Glutamatergic neuron (in vitro differentiated cells): ENCODE measurements at places on chromosomes 16 and 17. TPM values are rescaled to one million over a fixed set of nuclear protein-coding genes. Genes with fewer than 3 reads are reported as not detected.

DNA sequence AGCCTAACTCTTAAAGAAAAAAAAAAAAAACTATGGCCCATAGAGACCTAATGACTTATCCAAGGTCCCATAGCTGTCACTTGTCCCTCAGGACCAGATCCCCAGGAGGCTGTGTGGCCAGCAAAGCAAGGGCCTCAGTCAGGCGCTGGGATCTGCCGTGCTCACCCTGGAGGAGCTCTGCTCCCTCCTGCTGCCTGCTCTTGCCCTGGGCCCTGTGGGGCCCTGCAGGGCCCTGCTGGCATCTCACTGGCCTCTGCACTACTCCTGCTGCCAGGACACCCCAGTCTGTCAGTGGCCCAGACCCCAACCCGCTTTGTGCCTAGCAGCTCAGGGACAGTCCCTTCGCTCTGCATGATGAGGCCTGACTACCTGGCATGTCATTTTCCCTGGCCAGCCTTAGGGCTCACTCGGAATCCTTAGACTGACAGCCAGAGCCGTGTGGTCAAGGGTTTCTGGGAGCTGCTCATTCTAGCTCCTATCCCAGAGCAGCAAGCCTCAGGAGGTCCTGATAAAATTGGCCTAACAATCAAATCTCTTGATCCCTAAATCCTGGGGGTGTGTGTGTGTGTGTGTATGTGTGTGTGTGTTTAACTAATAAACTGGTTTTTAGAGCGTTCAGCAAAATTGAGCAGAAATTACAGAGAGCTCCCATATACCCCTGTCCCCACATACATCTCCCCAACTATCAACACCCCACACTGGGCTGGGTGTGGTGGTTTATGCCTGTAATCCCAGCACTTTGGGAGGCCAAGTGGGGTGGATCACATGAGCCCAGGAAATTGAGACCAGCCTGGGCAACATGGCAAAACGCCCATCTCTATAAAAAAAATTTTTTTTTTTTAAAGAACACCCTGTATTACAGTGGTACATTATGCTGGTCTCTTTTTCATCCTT, 21.7 kb downstream of the KATNIP start:
- no peak for DNase-seq

DNA sequence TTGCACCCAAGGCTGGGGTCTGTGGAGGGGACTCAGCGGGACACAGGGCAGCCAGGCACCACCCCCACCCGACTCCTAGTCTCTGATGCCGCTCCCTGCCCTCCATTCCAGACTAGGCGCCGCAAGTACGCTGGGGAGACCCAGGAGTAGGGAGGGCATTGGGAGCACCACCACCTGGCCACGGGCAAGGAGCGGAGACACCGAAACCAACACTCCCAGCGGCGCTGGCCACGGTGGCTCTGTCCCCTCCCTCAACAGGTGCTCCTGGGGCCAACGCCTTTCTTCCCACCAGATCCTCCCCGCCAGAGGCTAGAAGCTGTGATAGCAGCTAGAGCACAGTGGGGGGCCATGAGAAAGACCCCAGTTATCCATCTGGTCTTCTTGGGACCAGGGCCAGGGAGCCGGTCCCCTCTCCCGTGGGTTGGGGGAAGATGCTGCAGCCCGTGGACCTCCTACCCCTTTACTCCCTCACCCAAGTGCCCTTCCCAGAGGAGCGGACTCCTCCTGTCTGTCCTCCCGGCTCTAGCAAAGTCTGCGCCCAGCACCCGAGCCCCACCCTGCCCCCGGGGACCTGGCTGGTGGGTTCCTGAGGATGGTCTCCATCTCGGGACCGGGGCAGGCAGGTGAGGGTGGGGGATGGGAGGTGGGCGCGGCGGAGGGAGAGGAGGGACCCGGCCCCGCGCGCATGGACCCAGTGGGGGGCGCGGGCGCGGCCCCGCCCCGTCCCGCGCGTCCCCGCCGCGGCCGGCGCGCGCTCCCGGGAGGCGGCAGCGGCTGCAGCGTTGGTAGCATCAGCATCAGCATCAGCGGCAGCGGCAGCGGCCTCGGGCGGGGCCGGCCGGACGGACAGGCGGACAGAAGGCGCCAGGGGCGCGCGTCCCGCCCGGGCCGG, at the start of gene SYNGR3:
TSS of gene SYNGR3 (plus strand) at position 762 of the 892 bp plus-strand sequence. CDS start 133 bp downstream, outside the sequence.
- DNase-seq = no peak

DNA sequence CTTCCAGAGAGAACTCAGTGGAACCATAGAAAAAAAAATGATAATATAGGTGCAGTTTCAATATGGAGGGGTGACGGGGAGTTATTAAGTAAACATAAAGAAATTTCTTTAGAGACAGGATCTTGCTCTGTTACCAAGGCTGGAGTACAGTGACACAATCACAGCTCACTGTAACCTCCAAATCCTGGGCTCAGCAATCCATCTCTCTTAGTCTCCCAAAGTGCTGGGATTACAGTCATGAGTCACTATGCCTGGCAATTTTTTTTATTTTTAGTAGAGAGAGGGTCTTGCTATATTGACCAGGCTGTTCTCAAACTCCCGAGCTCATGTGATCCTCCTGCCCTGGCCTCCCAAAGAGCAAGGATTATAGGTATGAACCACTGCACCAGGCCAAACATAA, 48.8 kb downstream of the NLRC5 start:
- no peak for DNase-seq

DNA sequence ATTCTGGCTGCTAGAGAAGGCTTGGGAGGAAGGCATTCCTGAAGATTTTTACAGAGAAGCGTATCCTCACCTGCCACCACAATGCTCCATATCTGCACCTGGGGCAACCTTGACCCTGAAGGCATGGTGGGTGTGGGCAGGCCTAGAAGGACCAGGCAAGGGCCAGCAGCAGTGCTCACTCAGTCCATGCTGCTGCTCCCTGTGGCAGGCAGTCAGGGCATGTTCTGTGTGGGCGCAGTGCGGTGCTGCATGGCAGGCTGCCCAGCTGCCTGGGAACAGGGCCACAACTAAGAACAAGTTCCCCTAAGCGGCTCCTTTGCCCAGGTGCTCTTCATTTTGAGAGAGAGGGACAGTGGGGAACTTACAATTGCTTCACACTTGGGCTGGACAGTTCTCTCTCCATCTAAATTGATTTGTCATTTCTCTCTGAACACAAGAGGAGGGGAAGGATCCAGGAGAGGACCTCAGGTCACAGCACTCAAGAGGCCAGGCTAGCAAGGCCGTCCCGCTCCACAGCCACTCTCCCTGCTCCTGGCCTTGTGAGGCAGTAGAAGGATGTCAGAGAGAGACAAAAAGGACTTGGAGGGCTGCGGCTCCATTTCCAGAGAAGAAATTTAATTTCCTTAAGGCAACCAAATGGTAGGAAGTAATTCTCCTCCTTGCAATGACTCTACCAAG, 158.8 kb downstream of the AATF start:
- no peak for DNase-seq

DNA sequence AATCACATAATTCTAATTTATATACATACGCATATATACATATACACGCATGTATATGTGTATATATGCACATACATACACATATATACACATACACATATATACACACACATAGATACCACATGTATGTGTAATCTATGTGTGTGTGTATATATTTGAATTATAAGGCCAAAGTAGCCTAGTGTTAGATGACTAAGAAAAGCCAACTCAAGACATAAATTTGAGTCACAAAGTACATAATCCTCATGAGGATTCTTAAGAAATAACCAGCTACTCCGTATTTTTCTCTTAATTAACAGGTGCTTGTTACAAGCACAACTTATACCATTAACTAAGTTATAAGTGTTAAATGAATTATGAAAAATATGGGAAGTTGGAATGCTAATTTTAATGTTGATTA, 84.9 kb downstream of the CACNG1 start:
- no peak for DNase-seq

DNA sequence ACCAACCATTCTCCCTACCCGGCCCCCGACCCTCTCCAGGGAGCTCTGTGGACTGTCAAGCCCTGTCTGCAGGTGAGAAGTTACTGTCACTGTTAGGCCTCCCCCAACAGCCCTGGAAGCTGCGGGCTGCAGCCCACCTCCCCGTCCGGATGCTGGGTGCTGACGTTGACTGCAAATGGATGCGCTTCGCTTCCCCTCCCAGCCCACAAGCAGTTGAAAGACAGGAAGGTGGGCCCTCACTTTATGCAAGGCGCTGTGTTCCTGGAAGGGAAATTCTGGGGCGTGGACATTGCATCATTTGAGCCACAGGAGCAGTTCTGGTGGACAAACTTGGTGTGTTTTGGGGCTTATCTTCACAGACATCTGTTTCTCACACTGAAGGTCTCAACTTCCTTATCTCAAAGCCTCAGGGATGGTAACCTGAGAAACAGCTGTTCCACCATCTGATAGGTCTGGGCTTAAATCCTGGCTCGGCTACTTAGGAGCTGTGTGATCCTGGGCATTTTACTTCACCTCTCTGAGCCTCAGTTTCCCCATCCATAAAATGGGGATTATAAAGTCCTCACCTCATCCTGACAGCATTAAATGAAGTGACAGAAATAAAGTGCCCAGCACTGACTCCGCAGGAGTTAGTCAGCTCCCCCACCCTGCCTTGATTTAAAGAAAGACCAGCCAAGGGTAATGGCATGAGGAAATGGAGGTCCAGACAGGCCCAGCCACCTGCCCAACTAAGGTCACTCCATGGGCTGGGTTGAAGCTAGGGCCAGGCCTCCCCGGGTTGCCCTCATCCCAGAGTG, 4.6 kb upstream of the DRC7 start:
- no peak for DNase-seq

GRCh38 chr16:76947749-76948148, 243.2 kb upstream of the MON1B start:
- DNase-seq = no peak

- DNase-seq = no peak
These were observed 14.1 kb downstream of the KCNJ12 start for GRCh38 chr17:21390294-21390693.

DNA sequence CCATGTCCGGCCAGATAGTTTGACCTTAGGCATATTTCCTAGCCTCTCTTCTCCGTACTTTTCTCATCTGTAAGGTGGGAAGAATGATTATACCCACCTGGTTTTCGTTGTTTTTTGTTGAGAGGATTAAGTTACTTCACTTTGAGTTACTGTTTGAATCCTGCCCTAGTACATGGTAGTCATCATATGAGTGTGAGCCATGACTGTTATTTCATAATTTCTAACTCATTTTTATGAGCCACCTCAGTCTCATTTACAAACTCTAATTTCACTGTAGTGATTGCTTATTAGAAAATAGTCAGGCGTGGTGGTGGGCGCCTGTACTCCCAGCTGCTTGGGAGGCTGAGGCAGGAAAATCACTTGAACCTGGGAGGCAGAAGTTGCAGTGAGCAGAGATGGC, 45.1 kb downstream of the YPEL2 start:
- no peak for DNase-seq

- no peak for DNase-seq
These were observed 260.0 kb downstream of the PHKB start for GRCh38 chr16:47721006-47721637.

DNA sequence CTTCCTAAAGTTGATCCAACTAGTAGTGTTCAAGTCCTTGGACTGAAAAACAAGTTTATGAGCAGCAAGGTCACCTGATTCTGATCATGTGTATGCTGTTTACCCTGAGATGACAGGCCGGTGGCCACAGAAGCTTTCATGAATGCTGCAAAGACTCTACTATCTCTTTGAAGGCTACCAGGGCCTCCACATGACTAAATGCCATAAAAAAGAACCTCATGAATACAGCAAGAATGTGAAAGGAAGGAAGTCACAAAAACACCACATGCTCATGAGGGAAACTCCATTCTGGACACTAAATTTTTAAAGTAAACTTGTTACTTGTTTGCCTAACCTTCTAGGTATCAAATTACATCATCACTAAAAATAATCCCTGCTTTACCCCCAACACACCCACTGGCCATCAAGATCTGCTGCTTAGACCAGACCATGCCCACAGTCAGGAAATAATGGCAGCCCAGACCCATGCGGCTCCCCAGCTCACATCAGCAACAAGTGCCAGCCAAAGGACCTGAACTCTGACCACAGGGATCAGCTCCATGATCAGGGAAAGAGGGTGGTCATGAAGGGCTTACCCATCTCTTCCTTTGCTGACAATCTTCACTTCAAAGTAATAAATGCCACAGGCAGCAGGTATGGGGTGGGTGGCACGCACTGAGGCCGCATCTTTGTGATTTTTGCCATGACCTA, 1.4 kb downstream of the RANBP10 start:
- no peak for DNase-seq

DNA sequence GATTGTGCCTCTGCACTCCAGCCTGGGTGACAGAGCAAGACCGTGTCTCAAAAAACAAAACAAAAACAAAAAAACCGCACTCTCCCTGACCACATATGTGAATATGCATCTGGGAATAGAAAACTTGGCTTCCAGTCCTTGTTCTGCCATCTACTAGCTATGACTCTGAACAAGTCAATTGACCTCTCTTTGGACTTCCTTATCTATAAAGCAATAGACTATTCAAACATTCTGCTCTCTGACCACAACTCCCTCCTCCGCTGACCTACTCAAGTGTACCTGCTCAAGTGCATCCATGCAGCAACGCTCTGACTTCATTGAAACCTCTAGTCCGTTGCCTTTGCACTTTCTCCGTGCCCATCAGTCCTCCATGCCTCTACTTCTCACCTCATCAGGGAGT, 52.6 kb upstream of the KDM6B start:
- DNase-seq = no peak

GRCh38 chr17:9771465-9771864, 19.9 kb downstream of the DHRS7C start:
- no peak for DNase-seq

DNA sequence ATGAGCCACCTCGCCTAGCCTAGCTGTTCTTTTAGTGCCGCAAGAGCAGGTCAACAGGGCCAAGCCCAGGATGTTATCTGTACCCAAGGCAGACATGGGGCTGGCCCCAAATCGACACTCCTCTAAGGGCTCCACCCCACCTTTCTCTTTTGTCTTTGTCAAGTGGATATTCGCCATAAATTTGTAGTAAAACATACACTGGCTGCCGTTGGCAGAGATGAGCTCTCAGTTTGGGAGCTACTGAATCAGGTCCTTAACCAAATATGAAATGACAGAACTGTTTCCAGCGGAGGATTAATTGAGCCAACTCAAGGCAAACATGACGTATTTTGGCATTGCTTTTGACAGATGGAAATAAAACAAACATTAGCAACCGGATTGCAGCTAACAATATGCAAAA, 556.9 kb upstream of the CDH5 start:
- DNase-seq = no peak

GRCh38 chr16:49637511-49637910, 218.4 kb downstream of the ZNF423 start:
- DNase-seq = no peak

- DNase-seq = no peak
These were observed 7.4 kb downstream of the SLC26A11 start for GRCh38 chr17:80227666-80228065.

DNA sequence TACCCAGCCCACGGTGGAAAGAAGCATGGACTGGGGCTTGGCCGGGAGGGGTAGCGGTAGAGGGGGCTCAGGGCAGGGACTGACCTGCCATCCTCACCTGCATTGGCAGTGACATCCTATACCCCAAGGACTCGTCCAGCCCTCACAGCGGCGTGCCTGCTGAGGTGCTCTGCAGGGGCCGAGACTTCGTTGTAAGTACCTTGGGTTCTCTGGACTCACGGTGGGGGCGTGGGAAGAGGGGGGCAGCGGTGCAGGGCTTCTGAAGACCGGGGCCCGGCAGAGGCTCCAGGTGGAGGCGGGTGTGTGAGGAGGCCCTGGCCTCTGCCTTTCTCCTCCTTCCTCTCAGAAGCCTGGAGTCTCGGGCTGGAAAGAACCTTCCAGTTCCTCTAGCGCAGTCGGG, 25.5 kb downstream of the POLR3E start:
- no peak for DNase-seq

- no peak for DNase-seq
These were observed 18.9 kb downstream of the LGALS9 start for GRCh38 chr17:27649929-27650328.

- no peak for DNase-seq
These were observed 27.9 kb downstream of the CDR2 start for GRCh38 chr16:22346483-22346882.

The CDYL2 gene
- total RNA-seq = 30.5 TPM

The SLC5A11 gene
- not detected for total RNA-seq

The C17orf78 gene
- total RNA-seq = not detected
